ENCODE measurements at places on chromosomes 6 and 20. TPM values are rescaled to one million over a fixed set of nuclear protein-coding genes. Genes with fewer than 3 reads are reported as not detected.

- no peak for DNase-seq
Observed at GRCh38 chr6:19551611-19552010, 285.6 kb upstream of the ID4 start.

DNA sequence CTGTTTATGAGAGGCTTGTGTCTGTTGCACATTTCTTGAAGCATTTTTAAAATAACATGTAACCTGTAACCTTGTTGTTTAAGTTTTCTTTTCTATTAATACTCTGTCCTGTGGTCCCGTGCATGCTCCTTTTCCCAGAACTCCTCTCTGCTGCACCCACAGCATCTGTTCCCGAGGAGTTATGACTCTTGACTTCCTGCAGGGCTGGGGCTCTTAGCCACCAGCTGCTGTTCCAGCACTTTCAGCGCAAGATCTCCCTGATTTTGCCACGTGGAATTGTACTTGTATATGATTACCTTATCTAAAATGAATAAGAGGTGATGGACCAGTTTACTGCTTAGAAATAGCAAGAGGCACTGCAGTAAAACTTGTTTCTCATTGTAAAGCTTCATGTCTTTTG is 150.6 kb downstream of the QKI start:
- no peak for DNase-seq

DNA sequence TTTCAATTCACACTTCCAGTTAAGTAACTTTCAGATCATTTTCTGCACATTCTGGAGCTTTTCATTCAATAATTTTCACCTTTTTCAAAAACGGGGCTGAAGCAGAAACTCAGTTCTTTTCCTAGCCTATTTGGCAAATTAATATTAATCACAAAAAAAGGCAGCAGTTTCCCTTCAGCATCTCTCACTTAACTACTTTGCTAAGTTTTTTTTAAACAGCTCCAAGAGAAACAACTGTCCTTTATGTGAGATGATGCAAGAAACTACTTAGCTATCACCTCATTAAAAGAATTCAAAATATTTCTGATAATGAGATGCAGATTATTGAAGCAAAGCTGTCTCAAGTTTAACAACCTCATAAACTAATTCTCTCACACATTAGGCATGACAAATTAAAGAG is 11.8 kb downstream of the CASS4 start:
- DNase-seq, result no peak

DNA sequence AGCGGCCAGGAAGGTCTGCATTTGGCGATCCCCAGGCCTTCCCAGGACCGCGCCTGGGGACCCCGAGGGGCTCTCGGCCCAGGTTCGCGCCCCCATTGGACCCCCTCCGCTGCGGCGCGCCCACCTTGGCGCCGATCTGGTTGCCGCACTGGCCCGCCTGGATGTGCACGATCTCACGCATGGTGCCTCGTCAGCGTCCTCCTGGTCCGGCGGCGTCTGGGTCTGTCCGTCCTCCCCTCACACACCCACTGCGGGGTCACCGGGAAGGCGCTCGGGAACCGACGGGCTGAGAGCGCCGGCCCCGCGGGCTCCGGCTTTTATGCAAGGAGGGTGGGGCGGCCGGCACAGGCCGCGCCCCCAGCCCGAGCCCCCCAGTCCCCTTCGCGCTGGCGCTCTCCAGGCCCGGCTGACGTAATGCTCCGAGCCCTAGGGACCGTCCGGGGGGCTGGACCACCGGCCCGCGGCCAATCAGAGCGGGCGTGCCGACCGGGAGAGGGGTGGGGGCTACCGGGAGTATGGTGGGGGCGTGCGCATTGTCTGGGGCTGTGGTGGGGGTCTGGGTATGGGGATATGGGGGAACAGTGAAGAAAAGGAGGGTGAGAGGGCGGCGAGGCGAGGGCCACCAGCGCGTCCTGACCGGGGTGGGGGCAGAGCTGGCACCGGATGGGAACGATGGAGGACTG is at the start of gene TUBB2B:
TSS of gene TUBB2B (minus strand) at position 291 of the 683 bp plus-strand sequence. CDS start at position 181, 110 bp downstream.
- peak; percentile 69 for DNase-seq

- no peak for DNase-seq
Observed at GRCh38 chr6:111758608-111759329, 114.5 kb downstream of the FYN start.

- DNase-seq, result no peak
Observed at GRCh38 chr20:29744071-29744470, 1513.4 kb upstream of the DEFB115 start.

COL11A2 gene
- total RNA-seq, result 2.9 TPM

HMGA1 gene
- 43.0 TPM for total RNA-seq

DEFB126 gene
- total RNA-seq, result not detected

All from right cardiac atrium (tissue), 5 donors.